ENCODE measurements at places on chromosomes 2 and 18.

DNA sequence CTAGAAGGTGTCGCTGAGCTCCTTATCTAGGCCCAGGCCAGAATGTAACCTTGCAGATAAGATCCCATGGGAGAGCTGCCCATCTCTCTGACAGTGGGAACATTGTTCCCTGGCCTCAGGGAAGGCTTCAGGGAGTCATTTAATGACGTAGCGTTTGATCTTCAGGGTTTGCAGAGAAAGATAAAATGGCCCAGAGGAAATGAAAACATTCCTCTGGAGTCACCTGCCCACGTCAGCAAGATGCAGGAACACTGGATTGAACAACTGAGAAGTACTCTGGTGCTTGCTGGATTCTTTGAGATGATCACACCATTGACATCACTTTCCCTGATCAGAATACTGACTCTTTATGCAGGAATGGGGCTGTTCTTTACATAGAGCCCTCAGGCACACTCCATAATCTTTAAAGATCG, 51.6 kb downstream of the MAPK4 start:
- no peak for DNase-seq

GRCh38 chr18:61281431-61281830, 51.8 kb upstream of the CDH20 start:
- DNase-seq = no peak

- no peak for DNase-seq
Observed at GRCh38 chr2:63827749-63828148, 13.9 kb upstream of the UGP2 start.

GRCh38 chr2:108630567-108631405, 88.5 kb upstream of the RANBP2 start:
- DNase-seq = no peak

GRCh38 chr2:202186641-202187202, 51.7 kb downstream of the SUMO1 start:
- no peak for DNase-seq

GRCh38 chr2:240551811-240552210, 6.0 kb downstream of the ANKMY1 start:
- peak; percentile 25 for DNase-seq

GRCh38 chr2:23465936-23466335, 81.0 kb downstream of the KLHL29 start:
- DNase-seq = no peak

- no peak for DNase-seq
Observed at GRCh38 chr2:39487398-39488250, 50.5 kb upstream of the MAP4K3 start.

GRCh38 chr2:60629801-60630385, 76.4 kb upstream of the BCL11A start:
- DNase-seq = no peak
